ENCODE measurements at places on chromosomes 3 and 15.

GRCh38 chr3:64382153-64382552 is 156.9 kb upstream of the PRICKLE2 start:
- DNase-seq = no peak

GRCh38 chr3:81279481-81280379 is 481.7 kb downstream of the GBE1 start:
- no peak for DNase-seq

- no peak for DNase-seq
Measured at GRCh38 chr3:43733459-43734384, 43.0 kb downstream of the ABHD5 start.

GRCh38 chr3:168493412-168494205 is 397.9 kb upstream of the GOLIM4 start:
- DNase-seq = no peak

- DNase-seq = no peak
Measured at GRCh38 chr15:32668942-32669341, 27.4 kb downstream of the SCG5 start.

- DNase-seq = no peak
Measured at GRCh38 chr3:33437556-33438283, 2.5 kb downstream of the UBP1 start.

- DNase-seq = no peak
Measured at GRCh38 chr3:33795856-33796536, 2.4 kb upstream of the PDCD6IP start.

- DNase-seq = no peak
Measured at GRCh38 chr3:149391960-149392359, 14.5 kb upstream of the TM4SF1 start.

DNA sequence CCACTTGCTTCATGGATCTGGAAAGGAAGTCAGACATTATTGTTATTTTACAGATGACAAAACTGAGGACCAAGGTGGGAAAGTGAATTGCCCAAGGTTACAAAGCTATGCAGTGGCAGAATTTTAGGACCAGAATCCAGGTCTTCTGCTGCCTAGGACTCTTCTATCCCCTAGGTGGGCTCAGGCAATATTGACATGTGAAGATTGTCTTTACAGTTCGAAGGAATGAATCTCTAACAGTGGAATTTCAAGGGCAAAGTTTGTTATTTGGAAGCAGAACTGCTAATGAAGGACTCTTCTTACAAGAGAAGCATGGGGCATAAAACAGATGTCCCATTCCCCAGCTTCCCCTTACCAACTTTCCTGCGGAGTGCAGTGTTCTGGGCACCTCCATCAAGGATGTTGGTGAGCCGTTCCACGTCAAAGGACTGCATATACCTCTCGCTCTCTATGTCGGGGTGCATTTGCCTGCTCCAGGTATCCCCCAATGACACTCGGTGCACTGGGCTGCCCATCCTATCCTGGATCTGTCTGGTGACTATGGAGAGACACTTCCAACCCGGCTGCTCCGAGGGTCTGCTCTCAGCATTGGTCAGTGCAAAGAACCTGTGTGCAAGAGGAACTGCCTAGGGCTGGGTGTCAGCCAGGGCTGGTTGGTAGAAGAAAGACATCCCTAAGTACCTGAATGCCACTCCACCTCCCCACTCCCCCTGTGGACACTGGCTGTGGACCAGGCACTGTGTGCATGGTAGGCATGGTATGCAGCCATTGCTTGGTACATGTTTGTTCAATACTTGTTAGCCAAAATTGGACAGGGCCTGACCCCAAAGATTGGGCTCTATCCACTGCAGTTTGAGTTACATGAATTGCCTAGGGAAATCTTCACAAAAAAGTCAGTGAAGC is 2.1 kb downstream of the ACOX2 start:
- no peak for DNase-seq

- no peak for DNase-seq
Measured at GRCh38 chr3:142866841-142867631, 21.8 kb downstream of the PCOLCE2 start.

DNA sequence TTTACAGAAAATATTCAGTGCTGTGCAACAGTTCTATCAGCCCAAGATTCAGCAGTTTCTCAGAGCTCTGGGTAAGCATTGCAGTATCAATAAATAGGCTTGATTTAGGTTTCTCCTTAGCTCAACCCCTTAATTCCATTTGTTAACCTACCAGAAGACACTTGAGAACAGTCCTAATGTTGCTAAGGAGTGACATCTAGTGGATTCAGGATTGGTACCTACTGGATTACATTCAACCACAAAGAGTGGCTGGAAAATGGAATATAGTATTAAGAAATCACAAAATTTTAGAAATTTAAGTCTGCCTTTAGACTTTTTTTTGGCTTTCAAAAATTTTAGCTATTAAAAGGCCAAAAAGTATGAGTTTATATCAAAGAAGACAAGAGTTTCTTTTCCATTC is 34.7 kb downstream of the POLG start:
- no peak for DNase-seq

DNA sequence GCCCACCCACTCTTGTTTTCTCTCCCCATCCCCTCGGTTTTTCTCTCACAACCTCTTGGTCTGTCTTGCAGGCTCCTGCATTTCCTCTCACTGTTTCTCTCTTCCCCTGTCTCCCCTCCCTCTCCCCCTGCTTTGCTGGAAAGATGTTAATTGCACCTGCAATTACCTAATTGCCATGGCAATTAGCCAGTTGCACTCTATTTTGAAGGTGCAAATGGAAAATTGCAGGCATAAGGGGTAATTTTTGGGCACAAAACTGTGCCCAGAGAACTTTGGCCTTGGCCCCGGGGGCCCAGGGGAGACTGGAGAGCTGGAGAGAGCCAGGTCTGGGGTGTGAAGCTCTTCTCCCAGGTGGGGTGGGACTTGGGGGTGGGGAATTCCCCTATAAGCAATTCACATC is 164.5 kb upstream of the TLE3 start:
- DNase-seq = no peak

GRCh38 chr15:95131131-95131556 is 899.8 kb downstream of the MCTP2 start:
- DNase-seq = no peak

- DNase-seq = no peak
Measured at GRCh38 chr3:46400000-46400734, 6.7 kb downstream of the CCR5AS start.

Data from stimulated activated CD8-positive, alpha-beta memory T cell treated with anti-CD3 and anti-CD28 coated beads, Interleukin-4, amount 100 ng/mL, for 24 hours (primary cell).